ENCODE measurements at places on chromosomes 12 and 14.
A peak's percentile ranks its signal among the peaks of the same experiment; 100 is the strongest.

DNA sequence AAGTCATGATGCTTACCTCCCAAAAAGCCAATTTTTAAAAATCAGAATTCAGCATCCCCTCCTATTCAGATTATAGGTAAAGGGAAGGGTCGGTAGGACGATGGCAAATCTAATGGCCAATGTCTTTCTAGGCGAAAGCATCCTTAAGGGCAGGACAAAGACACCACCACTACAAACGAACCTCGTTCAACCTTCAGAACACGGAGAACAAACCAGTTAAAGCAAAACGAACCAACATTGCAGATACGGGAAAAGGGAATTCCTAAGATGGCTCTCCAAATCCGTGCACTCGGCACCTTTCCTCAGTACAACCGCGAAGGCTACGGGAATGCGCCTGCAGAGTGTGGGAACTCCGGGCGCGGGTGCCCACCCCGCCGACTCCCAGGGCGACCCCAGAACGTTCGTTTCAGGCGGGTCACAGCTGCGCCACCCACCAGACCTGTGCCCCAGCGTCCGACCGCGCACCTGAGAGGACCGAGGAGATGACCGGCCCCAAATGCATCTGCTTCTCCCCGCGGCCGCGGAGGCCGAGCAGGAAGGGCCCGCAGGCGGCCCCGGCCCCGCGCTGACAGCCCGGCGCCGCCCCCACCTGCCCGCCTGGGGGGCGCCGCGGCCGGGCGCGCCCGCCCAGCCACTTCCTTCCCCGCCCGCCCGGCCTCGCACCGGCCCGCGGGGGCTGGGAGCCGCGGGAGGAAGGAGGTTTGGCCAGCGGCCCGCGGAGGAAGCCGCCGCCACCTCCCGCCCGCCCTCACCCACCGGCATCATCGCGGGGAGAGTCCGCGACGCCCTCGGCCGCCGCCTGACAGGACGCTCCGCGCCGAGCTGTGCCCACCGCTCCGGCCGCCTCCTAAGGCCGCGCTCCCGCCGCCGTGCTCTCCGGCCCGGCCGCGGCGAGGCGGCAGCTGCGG lies 578 bp downstream of the PPP1R13B start:
- peak; percentile 29 for DNase-seq

GRCh38 chr12:109915171-109916040 lies 15.3 kb downstream of the TCHP start:
- no peak for DNase-seq

- no peak for DNase-seq
These were observed 6.0 kb downstream of the CCDC85C start for GRCh38 chr14:99597911-99598600.

GRCh38 chr12:52498946-52499345 lies 5.9 kb upstream of the KRT6A start:
- no peak for DNase-seq

DNA sequence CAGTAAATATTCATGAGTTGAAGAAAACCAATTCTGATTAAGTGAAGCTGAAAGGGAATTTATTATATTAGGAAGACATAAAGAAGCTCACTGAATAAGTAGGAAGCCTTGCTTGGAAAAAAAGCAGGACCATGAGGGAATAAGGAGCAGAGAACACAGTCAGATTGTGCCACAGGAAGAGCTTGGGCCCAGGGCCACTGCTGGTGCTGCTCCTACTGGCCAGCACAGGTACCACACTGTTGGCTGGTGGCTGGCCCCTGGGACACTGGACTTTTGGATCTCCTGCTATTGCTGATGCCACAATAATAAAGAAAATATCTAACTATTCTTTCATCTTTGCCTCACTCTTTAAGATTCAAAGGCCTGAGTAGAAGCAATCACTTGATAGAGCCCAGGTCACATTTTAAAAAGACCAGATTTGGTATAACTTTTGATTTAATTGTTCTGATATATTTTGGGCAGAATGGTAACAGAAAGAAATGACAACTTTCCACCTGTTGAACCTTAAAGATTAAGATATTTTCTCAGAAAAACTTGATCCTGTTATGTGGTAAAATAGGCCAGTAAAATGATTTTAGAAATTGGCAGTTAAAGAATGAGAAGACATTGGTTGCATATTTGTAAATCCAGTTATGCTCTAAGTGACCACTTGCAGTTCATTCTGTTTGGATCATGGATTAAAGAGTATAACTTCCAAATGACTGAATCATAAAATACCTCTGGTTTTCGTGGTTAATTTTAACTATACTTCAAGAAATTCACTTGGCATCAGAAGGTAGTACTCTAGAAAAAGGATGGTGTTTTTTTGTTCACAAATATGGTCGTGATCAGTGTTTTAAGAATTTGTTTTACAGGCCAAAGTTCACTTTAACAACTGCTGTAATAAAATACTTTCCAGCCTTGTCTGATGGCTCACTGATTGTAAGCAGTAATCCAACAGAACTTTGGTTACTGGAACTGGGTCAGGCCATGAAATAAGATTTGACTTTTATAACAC lies 68.3 kb downstream of the DERA start:
- DNase-seq, result no peak

DNA sequence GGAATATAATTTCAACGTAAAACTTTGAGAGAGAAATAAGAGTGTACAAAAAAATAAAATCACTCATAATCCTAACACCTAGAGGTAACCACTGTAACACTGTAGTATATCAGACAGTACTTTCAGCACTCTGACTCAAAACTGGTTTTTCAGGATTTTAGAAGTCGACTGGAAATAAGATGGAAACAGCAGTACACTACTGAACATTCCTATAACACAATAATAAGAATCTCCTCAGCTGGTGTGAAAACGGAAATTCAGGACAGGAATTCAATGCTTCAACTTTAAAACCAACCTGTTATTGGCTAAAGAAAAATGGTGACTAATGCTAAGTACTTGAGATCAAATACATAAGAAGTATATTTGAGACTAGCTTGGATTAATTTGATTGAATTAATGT lies 12.3 kb upstream of the PITPNM2 start:
- DNase-seq, result no peak

- DNase-seq, result no peak
These were observed 144.1 kb upstream of the AMIGO2 start for GRCh38 chr12:47223848-47224213.
